Stimulated activated CD4-positive, alpha-beta T cell treated with anti-CD3 and anti-CD28 coated beads, TNF-alpha, amount 100 ng/mL, for 24 hours (primary cell): ENCODE measurements at places on chromosomes 7 and 10.
A peak's percentile ranks its signal among the peaks of the same experiment; 100 is the strongest.

DNA sequence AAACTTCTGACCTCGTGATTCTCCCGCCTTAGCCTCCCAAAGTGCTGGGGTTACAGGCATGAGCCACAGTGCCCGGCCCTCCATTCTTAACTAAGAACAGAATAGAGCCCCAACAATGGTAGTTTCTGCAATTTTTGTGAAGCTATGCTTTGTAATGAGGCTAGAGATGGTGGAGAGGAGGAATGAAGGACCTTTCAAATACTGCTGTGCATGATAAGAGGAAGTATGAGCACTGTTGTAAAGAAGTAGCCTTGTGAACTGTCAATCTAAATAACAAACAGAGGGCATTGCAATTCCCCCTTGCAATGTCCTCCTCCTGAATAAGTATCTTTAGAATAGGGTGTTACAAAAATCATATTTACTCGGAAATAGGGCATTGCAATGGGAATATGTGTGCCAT, 70.2 kb downstream of the EVX1 start:
- DNase-seq: no peak

DNA sequence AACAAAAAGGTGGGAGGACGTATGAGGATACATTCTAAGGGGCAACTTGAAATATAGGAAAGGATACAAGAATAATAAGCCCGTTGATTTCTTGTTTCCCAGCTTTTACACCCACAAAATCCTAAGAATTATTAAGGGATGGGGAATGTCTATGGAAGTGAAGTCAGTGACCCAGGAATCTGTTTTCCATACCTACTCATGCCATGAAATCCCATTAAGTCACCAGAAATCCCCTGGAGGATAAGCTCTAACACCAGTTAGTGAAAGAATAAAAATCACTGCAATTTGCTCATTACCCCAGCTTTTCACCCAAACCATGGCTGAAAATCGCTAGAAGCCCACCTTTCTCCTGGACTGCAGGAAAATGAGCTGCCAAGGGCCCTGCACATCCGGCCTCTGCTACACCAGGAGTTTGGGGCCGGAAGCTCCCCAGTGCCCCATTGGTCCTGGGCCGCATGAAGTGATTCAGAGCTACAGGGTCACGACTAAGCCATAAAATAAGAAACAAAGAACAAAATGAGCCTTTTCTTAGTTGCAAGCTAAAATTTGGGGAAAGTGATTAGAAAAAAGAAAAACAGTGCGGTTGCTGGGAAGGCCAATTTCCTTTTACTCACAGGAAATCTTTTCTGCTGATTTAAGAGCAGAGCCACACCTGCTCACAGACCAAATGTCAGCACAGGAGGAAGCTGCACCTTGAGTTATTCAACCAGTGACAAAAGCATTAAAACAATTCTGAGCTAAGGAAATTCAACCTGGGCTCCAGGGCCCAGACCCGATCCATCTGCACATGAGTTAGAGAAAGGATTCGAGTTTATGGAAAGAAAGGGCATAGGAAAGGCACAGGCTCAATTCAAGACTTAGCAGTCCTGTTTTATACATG, 40.3 kb downstream of the HIPK2 start:
- no peak for DNase-seq

DNA sequence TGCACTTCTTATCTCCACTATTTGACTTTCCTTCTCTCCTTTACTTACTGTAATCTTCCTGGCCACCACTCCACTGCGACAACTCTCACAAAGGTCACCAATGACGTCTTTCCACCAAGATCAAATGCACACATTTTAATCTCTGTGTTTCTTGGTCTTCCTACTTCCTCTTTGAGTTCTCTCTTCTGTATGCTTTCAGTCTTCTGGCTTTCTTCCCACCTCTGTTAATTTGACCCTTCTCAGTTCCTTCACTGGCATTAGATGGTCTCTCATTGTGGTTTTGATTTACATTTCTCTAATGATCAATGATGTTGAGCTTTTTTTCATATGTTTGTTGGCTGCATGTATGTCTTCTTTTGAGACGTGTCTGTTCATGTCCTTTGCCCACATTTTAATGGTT, 31.9 kb downstream of the FAM107B start:
- no peak for DNase-seq

DNA sequence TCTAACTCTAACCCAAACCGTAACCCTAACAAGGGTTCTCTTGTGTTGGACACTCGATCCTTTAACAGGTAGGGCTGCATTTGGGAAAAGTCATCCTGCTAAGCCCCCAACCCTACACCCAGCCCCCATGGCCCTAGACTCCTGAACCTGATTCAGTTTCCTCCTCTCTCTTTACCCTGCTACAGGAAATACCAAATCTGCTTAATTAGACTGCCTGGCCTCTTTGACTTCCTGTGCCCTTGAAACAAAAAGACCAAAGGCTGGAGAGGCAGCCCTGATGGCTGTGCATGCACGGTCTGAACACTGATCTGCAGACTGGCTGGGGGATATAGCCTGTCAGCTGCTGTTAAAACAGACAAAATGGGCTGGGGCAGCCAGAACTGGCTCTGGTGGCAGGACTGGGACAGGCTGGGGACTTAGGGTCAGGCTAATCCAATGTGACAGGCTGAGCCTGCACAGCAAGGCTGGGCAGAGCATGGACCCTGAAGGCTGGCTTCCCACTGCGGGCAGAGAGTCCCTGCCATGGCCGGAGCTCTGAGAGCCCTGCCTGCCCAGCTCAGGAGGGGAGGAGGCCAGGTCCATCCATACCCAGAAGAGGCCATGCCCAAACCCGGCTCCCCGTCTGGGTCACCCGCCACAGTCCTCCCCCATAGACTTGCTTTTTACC, 51.0 kb upstream of the MSMB start:
- no peak for DNase-seq

DNA sequence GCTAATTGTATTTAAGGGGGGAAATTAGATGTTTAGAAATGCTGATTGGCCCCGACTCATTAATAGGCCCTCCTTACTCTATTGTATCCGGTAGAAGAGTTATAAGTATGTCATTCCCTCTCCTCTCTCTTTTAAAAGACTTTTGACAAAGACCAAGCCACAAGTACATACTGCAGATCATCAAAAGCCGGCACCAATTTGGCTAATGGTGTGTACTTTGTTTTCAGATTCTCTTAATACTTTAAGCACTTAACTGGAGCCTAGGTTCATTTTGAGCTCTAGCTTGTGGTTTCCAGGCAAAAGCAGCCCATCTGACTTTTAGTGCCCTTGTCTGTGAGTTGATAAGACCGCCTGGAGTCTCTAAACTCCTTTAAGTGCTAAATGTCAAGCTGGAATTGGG, 210.0 kb upstream of the LYZL1 start:
- DNase-seq: no peak

DNA sequence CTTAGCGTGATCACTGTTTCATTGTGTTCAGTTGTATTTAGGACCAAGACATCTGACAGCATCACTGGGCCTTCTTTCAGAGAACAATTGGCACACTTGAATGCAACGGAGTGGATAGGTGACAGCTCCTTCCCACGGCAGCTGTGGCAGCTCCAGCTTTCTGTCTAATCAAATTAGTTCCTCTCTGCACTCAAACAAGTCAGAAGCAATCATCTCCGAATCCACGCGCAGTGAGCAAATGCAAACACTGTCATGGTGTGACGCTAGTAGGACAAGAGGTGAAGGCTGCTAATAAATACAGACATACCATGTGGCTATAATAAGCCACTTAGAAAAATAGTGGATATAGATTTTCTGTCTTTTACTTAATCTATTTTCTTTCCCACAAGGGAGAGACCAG, 542.4 kb downstream of the ACTR3B start:
- no peak for DNase-seq

GRCh38 chr7:118642396-118642795, 417.9 kb downstream of the ANKRD7 start:
- DNase-seq: no peak

GRCh38 chr10:31083765-31084184, 52.1 kb upstream of the ZNF438 start:
- peak; percentile 58 for DNase-seq

- DNase-seq: no peak
Measured at GRCh38 chr10:3363311-3364045, 190.9 kb upstream of the PITRM1 start.

GRCh38 chr10:102835007-102835482, 2.2 kb downstream of the CYP17A1 start:
- DNase-seq: peak; percentile 70

DNA sequence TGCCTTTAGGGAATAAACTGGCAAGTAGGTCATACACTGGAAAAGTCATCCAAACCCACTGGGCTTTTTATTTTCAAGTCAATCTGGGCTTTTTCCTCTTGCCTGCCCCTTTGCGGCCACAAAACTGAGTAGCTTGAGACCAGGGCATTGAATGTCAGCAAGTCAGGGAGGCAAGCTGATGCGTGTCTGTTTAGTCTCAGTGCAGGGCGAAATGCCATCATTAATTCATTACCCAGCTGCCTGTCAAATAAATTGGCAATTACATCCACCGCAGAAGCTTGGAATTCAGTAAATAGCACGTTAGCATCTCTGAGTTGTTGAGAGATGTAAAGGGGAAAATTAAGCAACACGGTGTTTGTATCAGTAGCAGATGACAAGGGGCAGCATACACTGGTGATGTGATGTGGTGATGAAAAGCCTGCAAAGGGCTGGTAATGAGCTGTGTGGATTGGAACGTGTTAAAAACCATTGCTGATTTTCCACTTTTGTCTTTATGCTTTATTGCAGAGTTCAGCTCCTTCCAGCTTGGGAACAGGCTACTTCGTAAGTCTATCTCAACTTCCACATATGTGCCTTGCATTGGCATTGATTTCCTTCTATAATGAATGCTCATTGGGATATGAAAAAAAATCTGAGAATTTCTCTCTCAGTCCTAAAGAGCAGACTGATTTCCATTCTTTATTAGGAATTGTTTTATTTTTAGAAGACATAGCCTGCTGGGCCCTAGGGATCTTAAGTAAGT, 535.9 kb downstream of the AUTS2 start:
- DNase-seq: no peak

DNA sequence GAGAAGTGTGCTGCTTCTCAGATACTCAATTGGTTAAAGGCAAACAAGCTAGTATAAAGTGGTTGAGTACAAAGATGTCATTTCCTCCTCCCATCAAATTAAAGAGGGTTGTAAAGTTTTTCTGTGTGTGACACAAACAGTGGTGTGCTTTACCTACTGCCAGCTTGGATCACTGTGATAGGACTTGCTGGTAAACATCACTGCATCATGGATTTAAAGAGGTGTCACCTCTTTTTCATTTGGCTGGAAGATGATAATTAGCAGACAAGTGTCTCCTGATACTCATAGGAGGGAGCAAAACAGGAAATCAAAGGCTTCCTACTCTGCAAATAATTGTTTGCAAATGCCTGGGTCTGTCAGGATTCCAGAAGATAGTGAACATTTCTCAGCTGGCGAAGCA, 200.5 kb downstream of the MDFIC start:
- no peak for DNase-seq

DNA sequence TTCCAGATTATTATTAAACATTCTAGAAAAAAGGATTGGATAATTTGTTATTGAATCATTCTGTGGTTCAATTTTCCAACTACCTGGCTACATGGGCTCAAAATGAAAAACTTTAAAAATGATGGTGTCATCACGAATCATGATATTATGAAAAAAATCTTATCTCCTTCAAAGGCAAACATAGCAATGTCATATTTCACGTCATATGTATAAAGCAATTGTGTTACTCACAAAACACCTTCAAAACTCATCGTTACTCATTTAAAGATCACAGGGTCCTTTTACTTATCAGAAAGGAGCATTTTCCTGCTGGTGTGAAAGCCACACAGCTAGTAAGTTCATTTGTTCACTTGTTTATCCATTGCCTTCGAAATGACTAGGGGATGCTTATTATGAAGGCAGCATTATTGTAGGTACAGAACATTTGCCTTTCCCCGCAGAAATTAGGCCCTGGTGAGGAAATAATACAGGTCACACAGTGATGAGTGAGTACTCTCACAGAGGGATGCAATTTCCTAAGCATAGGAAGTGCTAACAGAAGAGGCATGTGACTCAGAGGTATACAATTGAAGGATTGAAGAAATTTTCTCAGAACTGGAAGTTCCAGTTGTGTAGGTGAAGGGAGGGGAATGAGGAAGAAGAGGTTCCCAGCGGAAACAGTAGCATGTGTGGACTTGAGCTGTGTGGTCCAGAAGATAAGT, 478.7 kb downstream of the INHBA start:
- no peak for DNase-seq

DNA sequence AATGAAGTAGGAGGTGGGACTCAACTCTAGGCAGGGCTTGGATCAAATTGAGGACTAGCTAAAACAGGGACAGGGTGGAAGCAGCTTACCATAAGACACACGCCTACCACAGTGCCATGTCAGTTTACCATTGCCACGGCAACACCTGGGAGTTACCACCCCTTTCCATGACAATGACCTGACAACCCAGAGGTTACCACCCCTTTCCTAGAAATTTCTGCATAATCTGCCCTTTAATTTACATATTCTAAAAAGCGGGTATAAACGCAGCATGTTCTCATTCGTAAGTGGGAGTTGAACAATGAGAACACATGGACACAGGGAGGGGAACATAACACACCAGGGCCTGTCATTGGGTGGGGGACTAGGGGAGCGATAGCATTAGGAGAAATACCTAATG, 72.7 kb downstream of the GCC1 start:
- no peak for DNase-seq

- no peak for DNase-seq
Measured at GRCh38 chr7:127979113-127979727, 52.0 kb downstream of the LRRC4 start.

GRCh38 chr7:95303013-95303905, 21.1 kb downstream of the PON1 start:
- DNase-seq: no peak

DNA sequence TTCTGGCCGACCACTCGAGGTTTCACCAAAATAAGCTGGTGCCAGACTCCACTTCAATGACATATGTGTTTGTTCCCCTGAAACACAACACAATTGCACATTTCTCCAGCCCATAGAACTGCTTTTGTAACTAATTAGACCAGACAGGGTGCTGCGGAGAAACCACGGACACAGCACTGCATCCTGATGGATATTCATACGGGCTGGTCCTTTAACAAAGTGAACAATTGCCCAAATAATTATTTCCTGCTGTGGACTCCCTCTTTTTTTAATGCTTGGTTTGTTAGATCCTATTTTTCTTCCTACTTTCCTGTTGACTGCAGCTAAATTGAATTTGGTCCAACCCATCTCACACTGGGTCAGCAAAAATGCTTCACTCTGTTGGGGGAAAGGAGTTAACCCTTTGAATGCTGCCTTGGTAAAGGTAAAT, 198.6 kb upstream of the BMPER start:
- no peak for DNase-seq

- DNase-seq: no peak
Measured at GRCh38 chr10:6738112-6738768, 158.2 kb upstream of the PRKCQ start.
